ENCODE measurements at places on chromosomes 5 and 9.
A peak's percentile ranks its signal among the peaks of the same experiment; 100 is the strongest.

DNA sequence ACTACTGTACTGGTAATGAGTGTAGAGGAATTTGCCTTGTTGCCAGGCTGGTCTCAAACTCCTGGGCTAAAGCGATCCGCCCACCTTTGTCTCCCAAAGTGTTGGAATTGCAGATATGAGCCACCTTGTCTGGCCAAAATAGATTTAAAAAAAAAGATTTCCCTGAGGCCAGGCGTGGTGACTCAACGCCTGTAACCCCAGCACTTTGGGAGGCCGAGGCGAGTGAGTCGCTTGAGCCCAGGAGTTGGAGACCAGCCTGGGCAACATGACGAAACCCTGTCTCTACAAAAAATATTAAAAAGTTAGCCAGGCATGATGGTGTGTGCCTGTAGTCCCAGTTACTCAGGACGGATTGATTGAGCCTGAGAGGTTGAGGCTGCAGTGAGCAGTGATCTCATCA lies 62.5 kb downstream of the IPO11 start:
- no peak for DNase-seq

GRCh38 chr9:70031141-70031545 lies 12.5 kb upstream of the MAMDC2 start:
- DNase-seq, result no peak

GRCh38 chr9:25206027-25206426 lies 472.2 kb downstream of the TUSC1 start:
- DNase-seq, result no peak

GRCh38 chr9:4829969-4830368 lies 37.2 kb downstream of the RCL1 start:
- no peak for DNase-seq

- DNase-seq, result peak; percentile 30
Observed at GRCh38 chr9:126062158-126062886, 264.3 kb upstream of the MVB12B start.

DNA sequence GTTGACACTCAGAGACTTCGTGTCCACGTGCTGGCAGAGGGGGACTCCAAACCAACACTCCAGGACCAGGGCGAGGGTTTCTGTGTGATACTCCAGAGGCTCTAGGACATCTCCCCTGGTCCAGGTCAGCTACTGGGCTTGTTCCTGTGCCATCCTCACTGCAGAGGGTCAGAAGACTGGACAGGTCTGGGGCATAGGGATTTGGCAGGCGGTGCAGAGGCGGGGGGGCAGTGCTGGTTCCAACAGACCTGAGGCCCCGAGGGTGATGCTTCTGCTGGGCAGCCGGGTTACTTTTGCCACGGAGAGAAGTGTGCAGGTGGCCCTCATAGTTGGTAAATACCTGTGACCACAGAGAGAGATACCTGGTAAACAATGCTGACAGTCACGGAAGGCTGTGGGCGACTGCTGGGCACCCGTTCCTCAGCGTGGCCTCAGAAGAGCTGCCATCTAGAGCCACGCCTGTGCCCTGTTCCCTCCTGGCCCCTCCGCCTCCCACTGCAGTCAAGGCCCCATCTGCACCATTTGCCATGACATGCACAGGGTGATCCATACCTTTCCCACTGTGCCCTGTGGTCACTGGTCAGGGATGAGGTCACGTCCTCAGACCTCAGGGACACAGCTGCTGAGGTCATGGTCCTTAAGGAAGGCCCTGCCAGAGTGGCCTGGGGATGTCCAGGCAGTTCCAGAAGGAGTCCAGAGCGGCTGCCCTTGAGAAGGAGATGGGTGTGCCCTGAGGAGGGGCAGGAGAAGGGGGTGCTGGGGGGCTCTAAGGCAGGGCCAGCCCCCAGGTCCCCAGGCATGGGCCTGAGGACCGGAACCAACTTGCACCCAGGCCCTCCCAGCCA lies 30.0 kb downstream of the TRIP13 start:
- DNase-seq, result no peak

GRCh38 chr9:36891341-36891811 lies 142.7 kb downstream of the PAX5 start:
- no peak for DNase-seq

DNA sequence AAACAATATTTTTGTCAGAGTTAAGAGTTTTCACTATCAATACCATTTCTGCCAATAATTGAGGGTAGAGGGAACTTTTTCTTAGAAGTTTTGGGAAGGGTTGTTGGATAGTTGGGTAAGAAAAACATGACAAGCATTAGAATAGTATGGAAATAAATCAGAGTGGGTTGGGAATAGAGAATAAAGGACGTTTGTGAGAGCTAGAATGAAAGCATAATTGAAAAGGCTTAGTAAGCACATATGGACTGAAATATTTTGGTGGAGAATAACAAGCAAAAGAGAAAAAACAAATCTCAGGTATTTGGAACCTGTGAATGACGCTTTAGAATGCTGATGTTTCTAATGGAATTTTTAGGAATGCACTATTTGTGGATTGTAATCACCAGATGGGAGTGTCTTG lies 262.9 kb upstream of the EDIL3 start:
- DNase-seq, result no peak

DNA sequence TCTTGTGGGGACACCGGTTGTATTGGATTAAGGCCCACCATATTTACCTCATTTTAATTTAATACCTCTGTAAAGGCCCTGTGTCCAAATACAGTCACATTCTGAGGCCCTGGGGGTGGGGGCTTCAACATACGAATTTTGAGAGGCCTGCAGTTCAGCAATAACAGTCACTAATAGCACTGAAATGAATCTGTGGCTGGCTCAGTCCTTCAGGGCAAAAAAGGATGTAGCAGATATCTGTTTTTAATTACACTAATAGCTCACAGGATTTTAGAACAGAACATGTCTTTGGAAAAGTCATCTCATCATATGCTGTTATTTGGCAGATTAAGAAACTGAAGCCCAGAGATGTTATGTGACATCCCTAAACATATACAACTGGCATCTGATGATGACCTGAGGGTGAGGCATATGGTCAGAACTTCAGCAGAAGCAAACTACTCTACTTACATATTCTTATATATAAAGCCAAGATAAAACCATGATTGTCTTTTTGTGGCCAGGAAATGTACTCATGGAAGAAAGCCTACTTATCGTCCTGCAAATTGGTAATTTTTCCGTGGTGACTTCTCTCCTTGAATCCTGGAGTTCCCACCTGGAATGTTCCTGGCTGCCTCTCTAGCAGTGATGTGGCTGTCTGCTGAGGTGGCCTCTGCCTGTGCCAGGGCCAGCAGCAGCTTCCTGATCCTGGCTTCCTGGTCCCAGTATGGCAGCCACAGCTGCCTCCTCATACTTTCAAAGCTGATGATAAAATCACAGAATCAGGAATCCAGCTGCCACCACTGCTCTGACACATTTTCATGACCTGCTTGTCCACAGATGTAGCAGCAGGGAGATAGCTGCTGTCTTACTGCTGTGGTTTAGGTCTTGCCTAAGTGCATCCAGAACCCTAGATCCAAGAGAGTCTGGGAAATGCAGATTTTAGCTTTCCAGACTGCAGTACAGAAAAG lies 72.1 kb upstream of the ANKRD55 start:
- DNase-seq, result no peak

DNA sequence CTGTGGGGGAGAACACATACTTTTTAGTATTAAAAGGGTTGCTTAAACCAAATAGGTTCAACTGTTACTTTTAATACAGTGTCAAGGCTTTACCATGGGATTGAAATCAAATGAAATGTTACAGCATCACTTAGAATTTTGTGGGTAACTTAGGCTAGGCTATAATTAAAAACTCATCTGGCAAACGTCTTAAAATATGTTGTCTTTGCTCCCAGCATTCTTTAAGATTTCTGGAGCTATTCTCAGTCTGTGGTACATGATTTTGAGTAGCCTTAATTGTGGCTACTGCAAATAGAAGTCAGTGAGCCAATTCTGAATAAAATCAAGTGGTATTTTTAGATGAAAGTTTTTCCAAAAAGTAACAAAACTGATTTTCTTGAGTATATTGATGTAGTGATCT lies 30.7 kb downstream of the UHRF2 start:
- DNase-seq, result no peak

DNA sequence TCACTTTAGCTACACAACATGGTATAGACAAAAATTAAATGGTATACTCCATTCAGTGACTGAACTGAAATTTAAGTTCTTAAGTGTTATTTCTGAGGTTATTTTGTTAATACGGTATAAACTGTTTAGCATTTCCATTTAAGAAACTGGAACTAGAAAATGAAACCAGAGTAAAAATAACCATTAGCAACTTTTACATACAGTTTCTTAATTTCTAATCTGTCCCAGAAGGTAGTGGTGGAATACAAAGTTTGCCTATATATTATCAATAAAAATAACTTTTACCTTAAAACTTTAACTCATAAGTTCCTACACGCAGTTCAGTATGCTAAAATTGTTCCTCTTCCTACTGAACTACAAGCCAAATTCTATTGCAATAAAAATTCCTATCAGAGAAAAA lies 10.3 kb downstream of the GOLPH3 start:
- DNase-seq, result no peak

- DNase-seq, result no peak
Observed at GRCh38 chr5:58854441-58854840, 271.6 kb downstream of the RAB3C start.

- no peak for DNase-seq
Observed at GRCh38 chr5:142844866-142845265, 74.7 kb downstream of the ARHGAP26 start.

DNA sequence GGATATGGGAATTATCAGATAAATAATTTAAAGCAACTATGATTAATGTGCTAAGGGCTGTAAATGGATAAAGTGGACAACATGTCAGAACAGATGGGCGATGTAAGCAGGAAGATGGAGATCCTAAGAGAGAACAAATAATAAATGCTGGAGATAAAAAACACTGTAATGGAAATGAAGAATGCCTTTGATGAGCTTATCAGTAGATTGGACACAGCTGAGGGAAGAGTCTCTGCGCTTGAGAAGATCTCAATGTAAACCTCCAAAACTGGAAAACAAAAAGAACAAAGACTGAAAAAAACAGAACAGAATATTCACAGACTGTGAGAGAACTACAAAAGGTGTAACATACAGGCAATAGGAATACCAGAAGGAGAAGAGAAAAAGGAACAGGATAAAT lies 102.5 kb downstream of the ANKRD55 start:
- no peak for DNase-seq

GRCh38 chr9:69173891-69174615 lies at the start of gene TJP2:
TSS of gene TJP2 (plus strand) at chr9:69174277. CDS start at chr9:69174373, 96 bp downstream.
- DNase-seq, result peak; percentile 93

DNA sequence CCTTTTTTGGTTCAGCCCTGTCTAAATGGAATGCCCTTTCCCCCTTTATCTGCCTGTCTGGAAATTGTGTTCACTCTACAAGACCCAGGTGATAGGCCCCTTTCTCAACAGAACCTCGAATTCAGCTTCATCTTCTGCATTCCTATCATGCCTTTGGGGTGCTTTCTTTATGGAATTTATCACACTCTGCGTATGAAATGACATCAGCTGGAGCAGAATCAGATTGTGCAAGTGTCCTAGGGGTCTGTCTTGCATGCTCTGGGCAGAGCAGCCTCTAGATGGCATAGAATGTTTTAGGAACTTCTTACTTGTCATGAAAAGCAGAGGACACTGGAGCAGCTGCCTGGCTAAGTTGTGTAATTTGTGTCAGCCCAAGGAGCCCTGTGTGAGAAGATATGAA lies 84.9 kb downstream of the ISL1 start:
- no peak for DNase-seq

GRCh38 chr5:178683783-178684182 lies 46.7 kb downstream of the ZNF354A start:
- DNase-seq, result no peak

DNA sequence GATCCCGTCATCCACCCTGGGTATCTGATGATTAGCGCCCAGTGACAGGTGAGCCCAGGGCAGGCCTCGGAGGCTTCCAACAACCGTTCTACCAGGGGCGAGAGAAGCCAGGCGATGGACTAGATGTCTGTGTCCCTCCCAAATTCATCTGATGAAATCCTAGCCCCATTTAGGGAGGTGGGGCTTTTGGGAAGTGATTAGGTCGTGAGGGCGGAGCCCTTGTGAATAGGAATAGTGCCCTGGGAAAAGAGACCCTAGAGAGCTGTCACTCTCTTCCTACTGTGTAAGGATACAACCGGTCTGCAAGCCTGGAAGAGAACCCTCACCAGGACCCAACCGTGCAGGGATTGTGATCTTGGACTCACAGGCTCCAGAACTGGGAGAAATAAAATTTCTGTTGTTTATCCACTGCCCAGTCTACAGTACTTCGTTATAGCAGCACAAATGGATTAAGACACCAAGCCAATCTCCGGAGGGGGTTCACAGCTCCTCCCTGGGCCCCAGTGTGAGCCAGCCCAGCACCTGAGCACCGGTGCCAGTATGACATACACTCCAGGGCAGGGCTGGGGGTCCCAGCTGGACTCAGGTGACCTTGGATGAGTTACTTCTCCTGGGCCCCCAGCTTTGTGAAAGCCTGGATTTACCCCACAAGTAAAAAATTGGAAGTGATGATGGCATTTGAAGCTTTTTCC lies 162.2 kb downstream of the DAB2IP start:
- no peak for DNase-seq

DNA sequence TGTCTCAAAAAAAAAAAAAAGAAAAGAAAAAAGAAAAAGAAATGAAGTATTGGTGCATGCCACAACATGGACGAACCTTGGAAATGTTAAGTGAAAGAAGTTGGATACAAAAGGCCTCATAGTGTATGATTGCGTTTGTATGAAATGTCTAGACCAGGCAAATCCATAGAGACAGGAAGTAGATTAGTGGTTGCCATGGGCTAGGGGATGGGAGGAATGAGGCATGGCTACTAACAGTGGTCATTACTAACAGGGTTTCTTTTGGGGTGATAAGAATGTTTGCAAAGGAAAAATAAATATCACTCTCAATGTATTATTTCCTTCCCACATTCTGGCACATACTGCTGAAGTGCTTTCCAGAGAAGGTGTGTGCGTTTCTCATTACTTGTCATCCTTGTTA lies 44.1 kb downstream of the UGCG start:
- DNase-seq, result no peak
